ENCODE measurements at places on chromosomes 3 and 15.

DNA sequence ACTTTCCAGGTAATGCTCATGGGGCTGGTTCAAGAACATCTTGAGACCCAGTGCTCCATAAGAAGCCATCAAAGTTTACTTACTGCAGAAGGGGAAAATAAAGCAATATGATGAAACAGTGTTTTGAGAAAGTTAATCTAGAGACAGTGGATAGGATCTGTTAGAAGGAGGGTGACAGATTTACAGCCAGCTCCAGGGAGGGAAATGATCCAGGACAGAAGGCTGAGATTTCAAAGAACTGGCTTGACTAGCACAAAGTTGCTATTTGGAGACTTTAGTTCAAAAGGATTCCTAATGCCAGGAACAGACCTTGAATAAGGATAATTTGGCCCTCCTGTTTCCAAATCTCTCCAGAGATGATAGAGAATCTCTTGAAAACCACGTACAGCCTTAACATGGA, 166.5 kb upstream of the NECTIN3 start:
- DNase-seq = no peak

- DNase-seq = no peak
Measured at GRCh38 chr3:13565581-13566452, 16.9 kb downstream of the FBLN2 start.

GRCh38 chr3:195095035-195095703, 175.8 kb downstream of the XXYLT1 start:
- DNase-seq = no peak

DNA sequence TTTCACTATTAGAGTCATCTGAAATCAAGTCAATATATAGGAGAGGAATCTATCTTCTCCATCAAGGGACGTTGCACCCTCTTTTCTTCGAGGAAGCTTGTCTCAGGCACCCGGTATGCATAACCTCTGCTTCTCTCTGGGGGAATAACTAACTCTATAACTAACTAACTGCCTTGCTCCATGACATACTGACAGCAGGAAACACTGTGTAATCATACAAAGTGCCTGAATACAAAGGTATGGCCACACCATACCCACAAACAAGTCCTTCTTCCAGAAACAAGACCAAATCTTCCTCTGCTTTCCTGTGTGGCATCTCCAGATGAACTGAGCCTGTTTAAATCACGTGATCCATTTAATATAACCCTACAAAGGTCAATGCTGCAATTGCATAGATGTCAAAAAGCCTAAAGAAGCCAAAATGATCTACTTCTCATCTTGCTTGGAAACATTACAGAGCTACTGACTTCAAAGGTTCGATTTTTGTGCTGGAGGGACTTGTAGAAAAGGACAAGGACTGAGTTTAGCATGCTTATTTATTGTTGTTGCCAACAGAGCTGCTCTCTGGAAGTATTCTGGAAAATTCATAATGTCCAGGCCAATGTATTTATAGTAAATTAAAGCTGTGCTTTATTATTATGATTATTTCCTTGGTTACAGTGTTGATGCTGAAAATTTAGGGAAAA, 380.5 kb downstream of the FOXP1 start:
- DNase-seq = no peak

- no peak for DNase-seq
Measured at GRCh38 chr3:72660270-72661114, 187.8 kb downstream of the SHQ1 start.

- no peak for DNase-seq
Measured at GRCh38 chr15:38864827-38865581, 300.4 kb upstream of the RASGRP1 start.

GRCh38 chr15:35956056-35956455, 410.1 kb upstream of the DPH6 start:
- DNase-seq = no peak

DNA sequence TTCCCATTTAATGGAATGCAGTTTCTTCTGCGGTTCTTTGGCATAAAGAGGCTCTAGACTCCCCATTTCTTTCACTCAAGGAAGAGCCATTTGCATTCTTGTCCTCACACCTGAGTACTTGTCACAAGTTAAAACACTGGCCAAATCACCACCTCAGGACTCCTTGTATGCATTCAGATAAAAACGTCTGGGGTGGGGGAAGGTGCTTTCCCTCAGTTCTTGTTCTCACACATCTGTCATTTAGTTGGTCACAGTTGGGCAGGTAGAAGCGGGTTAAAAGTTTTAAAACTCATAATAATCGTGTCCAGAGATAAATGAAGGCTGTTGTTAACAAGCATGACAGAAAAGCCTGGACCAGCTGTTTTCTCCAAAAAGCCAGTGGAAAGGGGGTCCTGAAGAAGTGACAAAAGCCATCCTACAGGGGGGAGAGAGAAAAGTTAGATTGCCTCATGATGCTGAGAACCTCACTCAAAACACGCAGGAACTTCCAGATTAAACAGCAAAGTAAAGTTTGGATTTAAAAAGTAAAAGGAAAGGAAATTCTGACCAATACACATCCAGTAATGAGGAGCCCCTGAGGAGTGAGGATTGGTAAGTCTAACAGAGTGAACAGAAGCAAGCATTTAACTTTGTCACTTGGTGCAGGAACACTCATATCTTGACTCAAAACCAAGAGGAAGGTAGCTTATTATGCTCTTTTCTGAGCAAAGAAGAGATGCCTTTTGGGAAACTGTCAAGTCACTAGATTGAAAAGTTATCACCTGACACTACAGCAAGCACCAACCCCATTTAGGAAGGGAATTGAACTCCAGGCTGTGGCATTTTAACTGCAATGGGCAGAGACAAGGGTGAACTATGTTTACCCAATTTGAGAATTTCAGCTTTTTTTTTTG, 2.8 kb downstream of the BCL2L10 start:
- no peak for DNase-seq

DNA sequence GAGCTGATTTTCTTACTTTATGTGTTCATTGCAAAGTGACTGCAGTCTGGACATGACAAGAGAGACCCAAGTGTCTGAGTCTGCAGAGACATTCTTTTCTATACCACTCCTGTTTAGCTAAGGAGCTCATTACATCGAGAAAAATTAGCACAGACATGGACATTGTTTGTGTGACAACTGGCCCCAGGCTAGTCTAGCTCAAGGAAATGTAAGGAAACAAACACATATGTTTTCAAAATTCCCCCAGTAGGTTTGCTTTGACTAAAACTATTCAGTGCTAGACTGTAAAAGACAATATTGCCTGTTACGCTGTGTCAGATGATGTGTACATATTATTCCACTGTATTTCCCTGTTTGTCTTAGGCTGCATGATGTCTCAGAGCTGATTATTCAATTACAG, 40.9 kb downstream of the TPRG1 start:
- DNase-seq = no peak

GRCh38 chr3:78827618-78828017, 940.2 kb downstream of the ROBO1 start:
- no peak for DNase-seq

DNA sequence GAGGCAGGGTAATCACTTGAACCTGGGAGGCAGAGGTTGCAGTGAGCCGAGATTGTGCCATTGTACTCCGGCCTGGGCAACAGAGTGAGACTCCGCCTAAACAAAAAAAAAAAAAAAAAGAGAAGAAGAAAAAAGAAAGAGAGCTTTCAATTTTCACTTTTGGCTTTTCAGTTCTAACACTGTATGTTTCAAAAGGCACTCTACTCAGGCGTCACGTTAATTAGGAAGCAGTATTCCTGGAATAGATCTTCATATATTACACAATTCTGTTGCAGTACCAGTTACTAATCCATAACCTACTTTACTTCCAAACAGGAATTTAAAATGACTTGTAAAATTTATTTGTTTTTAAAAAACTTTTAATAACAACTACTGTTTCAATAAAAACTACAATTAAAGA, 131.7 kb upstream of the PLXND1 start:
- no peak for DNase-seq

- no peak for DNase-seq
Measured at GRCh38 chr3:173301647-173302046, 95.9 kb upstream of the NLGN1 start.

DNA sequence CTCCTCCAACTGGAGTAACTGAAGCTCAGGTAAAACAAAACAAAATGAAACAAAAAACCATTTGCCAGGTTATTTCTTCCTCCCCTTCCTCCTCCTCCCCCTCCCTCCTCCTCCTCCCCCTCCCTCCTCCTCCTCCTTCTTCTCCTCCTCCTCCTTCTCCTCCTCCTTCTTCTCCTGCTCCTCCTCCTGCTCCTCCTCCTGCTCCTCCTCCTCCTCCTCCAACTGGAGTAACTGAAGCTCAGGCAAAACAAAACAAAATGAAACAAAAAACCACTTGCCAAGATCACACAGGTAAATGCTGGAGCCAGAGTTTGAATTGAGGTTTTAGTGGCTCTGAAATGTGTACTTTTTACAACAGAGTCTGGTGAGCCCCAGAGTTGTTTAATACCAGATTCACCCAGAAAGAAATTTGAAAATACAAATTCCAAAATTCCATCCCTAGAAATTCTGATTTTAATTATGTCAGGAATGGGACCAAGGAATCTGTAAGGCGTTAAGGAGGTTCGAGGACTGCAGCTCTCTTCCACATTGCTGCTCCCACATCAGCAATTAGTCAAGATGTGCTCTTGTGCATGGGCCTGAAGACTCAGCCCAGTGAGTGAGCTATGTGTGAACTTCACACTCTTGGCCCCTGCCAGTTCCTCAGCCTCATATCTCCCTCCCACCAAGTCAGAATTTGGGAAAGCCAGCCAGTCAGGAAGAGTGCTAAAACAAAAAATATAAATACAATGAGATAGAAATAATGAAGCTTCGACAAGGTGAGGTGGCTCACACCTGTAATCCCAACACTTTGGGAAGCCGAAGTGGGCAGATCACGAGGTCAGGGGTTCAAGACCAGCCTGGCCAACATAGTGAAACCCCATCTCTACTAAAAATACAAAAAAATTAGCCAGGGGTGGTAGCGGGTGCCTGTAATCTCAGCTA, 31.6 kb upstream of the ZNF770 start:
- peak; percentile 28 for DNase-seq

GRCh38 chr15:96581371-96581770, 250.9 kb downstream of the NR2F2 start:
- no peak for DNase-seq

GRCh38 chr3:100838157-100838556, 128.9 kb downstream of the TFG start:
- DNase-seq = no peak

DNA sequence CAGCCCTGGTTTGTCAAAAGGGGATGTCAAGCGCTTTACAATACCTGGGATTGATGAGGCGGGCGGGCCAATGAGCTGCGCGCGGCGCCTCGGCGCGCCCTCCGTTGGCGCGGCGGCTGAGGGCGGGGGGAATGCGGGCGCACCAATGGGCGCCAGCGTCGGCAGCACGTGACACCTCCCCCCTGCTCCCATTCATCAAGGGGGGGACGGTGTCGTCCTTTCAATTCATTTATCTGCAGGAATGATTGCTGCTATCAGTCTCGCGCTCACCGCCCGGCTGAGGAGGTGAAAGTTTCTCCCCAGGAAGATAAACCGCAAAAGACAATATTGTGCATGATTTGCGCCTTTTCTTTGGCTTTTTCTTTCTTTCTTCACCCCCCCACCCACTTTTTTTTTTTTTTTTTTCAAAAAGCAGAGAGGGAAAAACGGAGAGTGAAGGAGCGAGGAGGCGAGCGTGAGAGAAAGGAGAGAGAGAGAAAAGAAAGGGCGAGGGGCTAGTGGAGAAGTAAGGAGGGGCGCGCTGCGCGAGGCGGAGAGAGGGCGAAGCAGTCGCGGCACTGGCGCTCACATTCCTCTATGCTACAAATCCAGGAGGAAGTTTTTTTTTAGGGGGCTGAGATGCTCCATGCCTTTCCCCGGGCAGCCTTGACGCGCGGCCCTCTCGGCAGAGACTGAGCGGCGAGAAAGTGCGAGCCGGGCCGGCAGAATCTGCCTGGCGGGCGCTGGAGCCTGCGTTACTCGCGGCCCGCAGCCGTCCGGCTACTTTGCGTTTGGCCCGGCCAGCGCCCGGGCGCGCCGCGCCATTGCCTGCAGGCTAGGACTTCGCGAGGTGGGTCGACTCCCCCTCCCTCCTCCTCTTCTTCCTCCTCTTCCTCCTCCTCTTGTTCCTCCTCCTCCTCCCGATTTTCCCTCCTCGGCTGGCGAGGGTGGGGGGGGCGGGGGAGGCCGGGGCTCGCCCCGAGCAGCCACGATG, at the start of gene ZIC1:
TSS of gene ZIC1 (plus strand) at position 223 of the 973 bp plus-strand sequence. CDS start at position 971, 748 bp downstream.
- DNase-seq = no peak

- no peak for DNase-seq
Measured at GRCh38 chr15:93152951-93153350, 63.9 kb upstream of the RGMA start.

GRCh38 chr15:71364117-71364584, 248.9 kb downstream of the THSD4 start:
- no peak for DNase-seq

- DNase-seq = peak; percentile 72
Measured at GRCh38 chr15:63610209-63610841, 13.1 kb downstream of the FBXL22 start.

DNA sequence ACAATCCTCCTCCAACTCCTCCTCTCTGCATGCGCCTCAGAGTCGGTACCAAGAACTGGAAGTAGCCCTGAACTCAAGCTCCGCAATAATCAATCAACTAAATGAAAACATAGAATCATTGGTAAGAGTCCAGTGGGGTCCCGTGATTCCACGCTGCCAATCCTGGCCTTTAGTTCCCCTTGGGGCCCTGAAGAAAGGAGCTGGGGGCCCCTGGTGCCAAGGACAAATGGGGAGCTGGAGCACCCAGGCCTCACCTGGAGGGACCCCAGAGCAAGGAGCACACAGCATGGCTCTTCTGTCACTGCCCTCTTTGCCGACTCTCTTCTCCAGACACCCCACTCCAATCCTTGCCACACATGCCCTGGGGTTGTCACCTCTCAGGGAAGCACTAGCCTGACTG, 80.3 kb downstream of the ADAMTS7 start:
- DNase-seq = no peak

- DNase-seq = peak; percentile 82
Measured at GRCh38 chr3:195876297-195877064, 31.9 kb downstream of the TNK2 start.

DNA sequence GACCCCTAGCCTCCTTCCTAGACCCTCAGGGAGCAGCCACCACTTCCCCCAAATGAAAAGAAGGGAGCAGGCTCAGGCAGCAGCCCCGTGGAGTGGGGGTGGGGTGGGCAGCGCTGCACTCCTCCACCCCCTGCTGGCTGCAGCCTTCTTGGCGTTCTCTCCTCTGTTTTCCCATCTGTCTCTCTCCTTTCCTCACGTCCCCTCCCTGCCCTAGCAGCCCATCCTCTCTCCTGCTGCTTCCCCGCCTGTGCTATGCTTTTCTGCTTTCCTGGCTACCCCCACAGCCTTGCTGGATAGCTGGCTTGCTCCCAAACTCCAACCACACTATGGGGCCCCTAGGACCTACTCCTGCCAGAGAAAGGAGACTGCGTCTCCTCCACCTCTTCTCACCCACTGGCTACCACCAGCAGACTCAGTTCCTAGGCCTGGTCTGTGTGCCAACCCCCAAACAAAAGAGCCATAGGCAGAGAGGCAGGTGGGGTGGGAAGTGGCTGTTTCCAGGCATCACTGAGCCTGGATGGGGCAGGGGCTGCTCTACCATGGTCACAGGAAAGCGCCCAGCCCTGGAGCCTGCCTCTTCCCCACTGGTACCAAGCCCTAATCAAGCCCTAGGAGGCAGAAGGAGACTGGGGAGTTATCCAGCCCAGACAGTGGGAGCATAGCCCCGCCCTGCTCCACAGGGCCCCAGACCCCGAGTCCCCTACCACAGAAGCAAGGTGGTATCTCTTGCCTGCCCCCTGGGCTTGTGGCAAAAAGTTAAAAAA, 3.4 kb upstream of the DISP2 start:
- no peak for DNase-seq

- DNase-seq = peak; percentile 8
Measured at GRCh38 chr3:38029400-38030125, at the start of gene PLCD1. Gene PLCD1 (minus strand): TSS chr3:38029642. CDS start chr3:38029539, 103 bp downstream.

All from LoVo (cell line).